ENCODE measurements at places on chromosomes 3 and 15. TPM values are rescaled to one million over a fixed set of nuclear protein-coding genes. Genes with fewer than 3 reads are reported as not detected.

GREM1 gene
- 1.6 TPM for total RNA-seq

- no peaks in the 10 kb centered on the region for H3K36me3 ChIP-seq
- no peak overlapping the region for H3K4me3 ChIP-seq
- H3K27ac ChIP-seq, result no peak overlapping the region
- no peaks in the 10 kb centered on the region for H3K27me3 ChIP-seq
- no peak for DNase-seq
Measured at GRCh38 chr3:124839896-124840295, 47.3 kb downstream of the ITGB5 start.

CA12 gene
- total RNA-seq, result 3.6 TPM

- no peaks in the 10 kb centered on the region for H3K4me1 ChIP-seq
- H3K36me3 ChIP-seq, result no peaks in the 10 kb centered on the region
- no peak overlapping the region for H3K27ac ChIP-seq
Measured at GRCh38 chr15:67303490-67304363, 49.1 kb downstream of the IQCH start.

CAV3 gene
- total RNA-seq, result 0.23 TPM

ZSCAN2 gene
- 8.1 TPM for total RNA-seq

DNA sequence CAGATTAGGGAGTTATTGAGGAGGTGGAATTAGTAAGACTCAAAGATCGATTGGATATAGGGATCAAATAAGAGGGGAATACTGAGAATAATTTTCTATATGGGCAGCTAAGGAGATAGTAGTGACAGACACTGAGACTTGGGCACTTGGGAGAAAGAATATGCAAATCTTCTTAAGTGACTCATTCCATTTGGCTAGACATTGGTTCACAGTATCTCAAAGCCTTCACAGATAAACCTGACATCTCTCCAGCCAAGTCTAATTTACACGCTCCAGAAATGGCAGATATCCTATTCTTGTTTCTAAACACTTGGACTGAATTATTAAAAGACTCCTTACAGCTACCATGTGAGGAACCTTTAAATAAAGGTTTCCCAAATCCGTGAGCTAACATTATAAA, 104.6 kb upstream of the ADAMTS9 start:
- no peaks in the 10 kb centered on the region for H3K27me3 ChIP-seq
- no peaks in the 10 kb centered on the region for H3K36me3 ChIP-seq
- no peak for DNase-seq
- no peak overlapping the region for H3K4me3 ChIP-seq
- no peak overlapping the region for H3K27ac ChIP-seq
- H3K4me1 ChIP-seq, result peaks cover 13% of the 10 kb centered on the region

PLSCR5 gene
- not detected for total RNA-seq

GRCh38 chr3:148131990-148132638, 565.6 kb upstream of the AGTR1 start:
- H3K4me1 ChIP-seq, result no peaks in the 10 kb centered on the region
- no peak overlapping the region for H3K4me3 ChIP-seq
- no peak overlapping the region for H3K27ac ChIP-seq
- no peak for DNase-seq

DNA sequence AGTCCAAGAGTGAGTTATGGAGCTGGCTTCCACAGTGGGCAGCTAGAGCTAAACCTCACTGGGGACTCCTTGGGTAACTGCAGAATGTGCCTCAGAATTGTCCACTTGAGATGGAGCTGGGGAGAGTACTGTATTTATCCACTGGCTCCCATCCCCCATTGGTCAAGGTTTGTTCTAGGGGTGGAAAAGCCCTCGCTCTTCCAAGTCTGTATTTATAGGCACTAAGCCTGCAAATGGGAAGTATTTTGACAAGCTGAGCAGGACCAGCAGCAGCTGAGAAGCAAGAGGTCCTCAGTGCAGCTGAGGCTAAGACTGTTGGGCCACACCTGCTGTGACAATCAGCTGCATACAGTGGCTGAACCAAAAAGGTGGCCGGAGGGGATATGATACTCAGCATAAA, 5.8 kb downstream of the USP13 start:
- H3K4me3 ChIP-seq, result no peak overlapping the region
- no peak for DNase-seq
- H3K27ac ChIP-seq, result no peak overlapping the region
- peaks cover 6% of the 10 kb centered on the region for H3K4me1 ChIP-seq

DNA sequence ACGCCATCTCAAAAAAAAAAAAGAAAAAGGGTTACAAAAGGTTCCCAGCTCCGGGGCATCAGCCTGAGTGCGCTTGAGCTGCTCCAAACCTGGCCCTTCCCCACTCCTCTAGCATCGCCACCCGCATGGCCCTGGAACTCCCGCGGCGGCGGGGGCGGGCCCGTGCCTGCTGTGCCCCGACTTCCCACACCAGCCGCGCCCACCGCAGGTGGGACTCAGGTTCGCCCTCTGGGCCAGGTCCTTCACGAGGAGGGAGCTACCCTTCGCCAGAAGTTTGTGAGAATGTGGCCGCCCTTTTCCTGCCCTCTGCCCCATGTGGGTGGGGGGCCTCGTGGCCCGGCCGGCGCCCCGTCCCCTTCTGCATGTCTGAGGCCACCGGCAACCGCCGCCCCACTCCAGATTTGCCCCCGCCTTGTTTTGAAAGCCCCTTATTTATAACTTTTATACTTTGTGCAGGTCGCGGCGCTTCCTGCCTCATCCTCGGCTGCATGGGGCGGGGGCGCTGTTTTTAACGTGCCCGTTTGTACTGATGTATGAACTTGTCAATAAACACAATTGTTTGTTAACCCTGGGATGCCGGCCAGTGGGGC, 507 bp upstream of the JMJD7 start:
- peak overlapping the region; percentile 85 for H3K4me3 ChIP-seq
- no peak for DNase-seq
- peak overlapping the region; percentile 82 for H3K27ac ChIP-seq

DNA sequence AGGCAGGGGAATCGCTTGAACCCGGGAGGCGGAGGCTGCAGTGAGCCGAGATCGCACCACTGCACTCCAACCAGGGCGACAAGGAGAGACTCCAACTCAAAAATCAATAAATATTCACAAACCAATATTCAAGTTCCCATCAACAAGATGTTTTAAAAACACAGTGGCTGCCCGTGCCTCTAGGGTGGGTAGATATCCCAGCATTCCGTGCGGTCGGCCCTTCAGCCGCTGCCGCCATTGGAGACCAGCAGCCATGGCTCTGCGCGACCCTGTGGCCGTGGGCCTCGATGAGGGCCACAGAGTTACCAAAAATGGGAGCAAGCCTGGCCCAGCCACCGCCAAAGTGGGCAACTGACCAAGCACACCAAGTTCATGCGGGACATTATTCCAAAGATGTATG, 6.7 kb downstream of the ULK4 start:
- H3K27ac ChIP-seq, result no peak overlapping the region
- H3K36me3 ChIP-seq, result no peaks in the 10 kb centered on the region
- H3K27me3 ChIP-seq, result no peaks in the 10 kb centered on the region
- H3K4me1 ChIP-seq, result no peaks in the 10 kb centered on the region

GRCh38 chr3:145604851-145605250, 556.1 kb downstream of the PLOD2 start:
- H3K4me1 ChIP-seq, result no peaks in the 10 kb centered on the region
- no peaks in the 10 kb centered on the region for H3K27me3 ChIP-seq
- H3K36me3 ChIP-seq, result no peaks in the 10 kb centered on the region
- H3K27ac ChIP-seq, result no peak overlapping the region
- H3K4me3 ChIP-seq, result no peak overlapping the region
- no peak for DNase-seq

USP50 gene
- total RNA-seq, result not detected

All from ovary (tissue), 10 donors.